Glomerular endothelial cell (primary cell): ENCODE measurements at places on chromosomes 12 and 14. TPM values are rescaled to one million over a fixed set of nuclear protein-coding genes. Genes with fewer than 3 reads are reported as not detected.

DNA sequence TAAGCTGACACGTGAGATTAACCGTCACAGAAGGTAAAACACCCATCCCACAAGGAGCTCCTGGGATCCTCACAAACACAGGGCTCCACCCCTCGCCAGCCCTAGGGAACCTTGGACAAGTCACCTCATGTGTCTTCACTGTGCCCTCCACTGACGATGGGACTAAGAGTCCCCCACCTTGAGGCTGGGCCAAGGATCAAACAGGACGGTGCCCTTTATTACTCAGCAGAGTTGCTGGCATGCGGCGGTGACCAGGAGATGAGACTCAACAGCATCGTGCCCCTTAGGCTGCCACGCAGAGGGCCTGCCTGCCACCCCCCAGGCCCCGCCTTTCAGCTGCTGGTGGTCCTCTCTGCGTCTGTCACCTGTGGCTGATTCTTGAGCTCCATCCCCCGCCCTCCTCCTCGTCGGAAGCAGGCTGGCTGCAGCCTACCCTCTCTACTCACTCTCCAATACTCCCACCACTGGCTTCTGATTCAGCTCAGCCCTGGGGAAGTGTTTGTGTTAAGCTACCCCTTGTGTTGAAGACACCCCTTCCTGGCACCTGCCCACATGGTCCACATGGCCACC is 105.2 kb downstream of the DICER1 start:
- no peak for DNase-seq

GRCh38 chr12:9707356-9707755 is 25.5 kb downstream of the CLECL1 start:
- no peak for DNase-seq

DNA sequence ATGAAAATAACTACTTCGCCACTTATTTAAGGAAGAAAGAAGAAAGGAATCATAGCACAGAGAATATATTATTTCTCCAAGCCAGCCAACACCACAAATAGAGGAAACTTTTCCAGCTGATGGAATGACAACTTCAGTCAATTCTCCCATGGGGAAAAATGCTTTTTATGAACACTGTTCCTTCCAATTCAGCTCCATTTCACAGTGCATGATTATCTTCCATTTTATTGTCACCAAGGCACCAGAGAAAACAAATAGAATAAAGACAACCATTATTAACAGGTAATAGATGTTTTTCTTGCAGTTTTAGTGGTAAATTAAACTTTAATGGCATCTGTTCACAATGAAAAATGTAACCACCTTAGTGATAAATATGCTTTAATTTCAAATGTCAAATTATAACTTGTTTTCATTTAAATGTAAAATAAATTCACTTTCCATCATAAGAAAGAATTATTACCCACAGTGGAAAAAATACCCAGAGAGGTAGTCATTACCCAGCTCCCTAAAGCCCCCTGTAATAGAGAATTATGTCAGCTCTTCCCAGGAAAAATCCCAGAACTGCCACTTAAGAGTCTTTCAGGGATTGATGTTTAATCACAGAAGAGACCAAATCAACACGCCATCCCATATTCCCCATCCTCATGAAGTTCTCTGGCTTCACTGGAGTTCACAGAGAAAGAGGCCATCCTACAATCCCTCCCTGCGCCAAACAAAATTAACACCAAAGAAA is 828.3 kb upstream of the TMEM132C start:
- no peak for DNase-seq

- no peak for DNase-seq
Observed at GRCh38 chr12:132401982-132402381, 72.6 kb upstream of the GALNT9 start.

DNA sequence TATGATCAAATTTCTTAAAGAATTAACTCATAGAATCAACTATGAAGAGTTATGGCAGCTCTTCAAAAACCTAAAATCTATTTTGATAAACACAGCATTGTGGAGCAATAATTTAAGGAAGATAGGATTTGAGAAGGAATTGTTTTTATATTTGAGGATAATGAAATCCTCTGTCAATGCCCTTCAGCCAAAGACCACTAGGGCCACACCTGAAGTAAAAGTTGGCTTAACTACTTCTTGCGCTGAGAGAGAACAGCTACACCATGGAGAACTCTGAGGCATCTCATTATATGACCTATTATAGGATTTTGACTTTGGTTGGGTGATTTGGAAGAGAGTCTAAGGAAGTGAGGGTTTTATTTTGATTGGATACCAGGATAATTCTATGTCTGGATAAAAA is 237.2 kb downstream of the TMTC2 start:
- DNase-seq, result no peak

DNA sequence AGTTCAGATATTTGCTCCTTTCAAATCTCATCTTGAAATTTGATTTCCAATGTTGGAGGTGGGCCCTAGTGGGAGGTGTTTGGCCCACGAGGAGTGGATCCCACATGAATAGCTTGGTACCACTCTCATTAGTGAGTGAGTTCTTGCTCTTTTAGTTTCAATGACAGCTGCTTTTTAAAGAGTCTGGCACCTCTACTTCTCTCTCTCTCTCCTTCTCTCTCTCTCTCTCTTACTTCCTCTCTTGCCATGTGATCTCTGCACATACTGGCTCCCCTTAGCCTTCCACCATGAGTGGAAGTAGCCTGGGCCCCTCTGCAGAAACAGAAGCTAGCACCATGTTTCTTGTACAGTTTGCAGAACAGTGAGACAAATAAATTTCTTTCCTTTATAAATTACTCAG is 25.1 kb downstream of the GPR65 start:
- no peak for DNase-seq

DNA sequence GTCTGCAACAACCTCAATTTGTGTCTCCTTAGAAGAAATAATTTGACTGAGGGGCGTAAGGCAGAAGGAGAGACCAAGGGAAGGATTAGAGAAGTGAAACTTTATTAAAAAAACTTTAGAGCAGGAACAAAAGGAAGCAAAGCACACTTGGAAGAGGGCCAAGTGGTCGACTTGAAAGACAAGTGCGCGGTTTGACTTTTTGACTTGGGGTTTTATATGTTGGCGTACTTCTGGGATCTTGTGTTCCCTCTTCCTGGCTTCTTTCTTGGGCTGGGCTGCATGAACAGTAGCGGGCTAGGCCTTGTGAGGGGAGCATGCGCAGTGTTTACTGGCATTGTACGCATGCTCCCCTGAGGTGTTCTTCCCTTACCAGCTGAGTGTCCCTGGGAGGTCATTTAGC is 369.3 kb upstream of the DCN start:
- DNase-seq, result no peak

- DNase-seq, result no peak
Observed at GRCh38 chr12:69509904-69510827, 40.0 kb downstream of the FRS2 start.

The AICDA gene
- not detected in 2 replicates for total RNA-seq

The MYG1 gene
- 41.4 and 55.0 TPM in 2 replicates for total RNA-seq
